ENCODE measurements at places on chromosomes 5 and 9.

DNA sequence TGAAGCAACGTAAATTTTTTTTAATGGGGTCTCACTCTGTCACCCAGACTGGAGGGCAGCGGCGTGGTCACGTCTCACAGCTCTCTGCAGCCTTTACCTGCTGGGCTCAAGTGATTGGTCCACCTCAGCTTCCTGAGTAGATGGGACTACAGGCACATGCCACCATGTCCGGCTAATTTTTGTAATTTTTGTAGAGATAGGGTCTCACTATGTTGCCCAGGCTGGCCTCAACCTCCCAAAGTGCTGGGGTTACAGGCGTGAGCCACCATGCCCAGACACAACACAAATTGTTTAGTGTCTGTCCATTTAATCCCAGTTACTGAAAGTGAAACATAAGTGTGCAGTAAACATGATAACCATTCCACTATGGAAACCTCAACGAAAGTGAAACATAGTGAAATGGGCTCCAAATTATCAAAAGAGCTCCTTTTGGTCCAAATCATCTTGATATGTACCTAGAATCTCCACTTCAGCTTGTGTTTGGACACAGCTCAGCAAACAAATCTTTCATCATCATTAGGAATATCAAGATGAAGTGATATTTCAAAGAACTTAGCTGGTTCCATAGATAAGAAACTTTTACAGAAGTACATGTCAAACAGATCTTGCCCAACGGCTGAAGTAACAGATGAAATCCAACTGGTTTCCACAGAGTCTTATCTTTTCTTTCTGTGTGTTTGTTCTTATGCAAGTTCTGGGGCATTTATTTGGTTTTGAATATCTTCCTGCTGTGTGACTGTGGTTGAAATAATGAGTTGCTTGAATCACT, 41.2 kb upstream of the PLPP1 start:
- no peak for DNase-seq

GRCh38 chr9:135357863-135358551, 121.6 kb upstream of the PPP1R26 start:
- DNase-seq = no peak

DNA sequence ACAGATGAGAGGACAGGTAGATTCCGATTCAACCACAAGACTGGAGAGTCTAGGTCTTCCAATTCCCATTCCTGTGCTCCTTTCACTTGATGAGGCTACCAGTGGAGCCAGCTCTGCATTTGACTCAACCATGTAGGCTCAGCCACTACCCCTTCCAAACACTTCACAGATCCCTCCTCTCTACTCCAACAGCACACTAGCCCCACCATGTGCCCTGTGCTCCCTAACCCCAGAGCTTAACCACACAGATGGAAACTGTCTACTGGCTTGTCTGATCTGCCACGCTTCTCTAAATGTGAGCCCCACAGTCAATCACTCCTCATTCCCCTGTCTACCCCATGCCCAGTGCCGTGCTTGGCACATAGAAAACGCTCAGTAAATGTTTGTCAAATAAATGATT, 508.2 kb downstream of the CDK5RAP2 start:
- no peak for DNase-seq

GRCh38 chr9:132995879-132996278, 17.4 kb downstream of the GFI1B start:
- peak; percentile 37 for DNase-seq

DNA sequence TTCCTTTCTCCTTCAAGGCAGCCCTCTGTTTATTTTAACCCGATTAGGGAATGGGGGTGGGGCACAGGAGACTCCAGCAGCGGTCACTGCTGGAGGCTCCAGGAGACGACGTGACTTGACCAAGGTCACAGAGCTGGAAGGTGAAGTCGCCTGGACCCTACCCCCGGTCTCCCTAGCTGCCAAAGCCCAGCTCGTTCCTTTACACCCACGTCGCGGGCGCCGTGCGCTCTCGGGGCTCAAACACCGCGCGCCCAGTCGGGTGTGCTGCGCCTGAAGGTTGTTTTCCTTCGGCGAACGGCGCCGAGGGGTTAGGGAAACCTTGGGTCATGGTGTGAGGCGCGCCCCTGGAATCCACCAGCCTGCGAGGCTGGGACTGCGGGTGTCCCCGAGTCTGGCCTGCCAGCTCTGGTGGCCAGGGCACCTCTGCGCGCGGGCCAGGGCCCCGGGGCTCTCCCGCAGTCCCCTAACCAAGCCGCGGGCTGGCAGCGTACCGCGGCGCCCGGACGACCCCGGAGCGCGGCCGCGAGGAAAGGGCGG, 747 bp upstream of the UNC5A start:
- DNase-seq = no peak
